A172 (cell line): ENCODE measurements at places on chromosomes 4 and X.

GRCh38 chr4:183635321-183635720 lies 23.7 kb downstream of the RWDD4 start:
- no peak for DNase-seq

DNA sequence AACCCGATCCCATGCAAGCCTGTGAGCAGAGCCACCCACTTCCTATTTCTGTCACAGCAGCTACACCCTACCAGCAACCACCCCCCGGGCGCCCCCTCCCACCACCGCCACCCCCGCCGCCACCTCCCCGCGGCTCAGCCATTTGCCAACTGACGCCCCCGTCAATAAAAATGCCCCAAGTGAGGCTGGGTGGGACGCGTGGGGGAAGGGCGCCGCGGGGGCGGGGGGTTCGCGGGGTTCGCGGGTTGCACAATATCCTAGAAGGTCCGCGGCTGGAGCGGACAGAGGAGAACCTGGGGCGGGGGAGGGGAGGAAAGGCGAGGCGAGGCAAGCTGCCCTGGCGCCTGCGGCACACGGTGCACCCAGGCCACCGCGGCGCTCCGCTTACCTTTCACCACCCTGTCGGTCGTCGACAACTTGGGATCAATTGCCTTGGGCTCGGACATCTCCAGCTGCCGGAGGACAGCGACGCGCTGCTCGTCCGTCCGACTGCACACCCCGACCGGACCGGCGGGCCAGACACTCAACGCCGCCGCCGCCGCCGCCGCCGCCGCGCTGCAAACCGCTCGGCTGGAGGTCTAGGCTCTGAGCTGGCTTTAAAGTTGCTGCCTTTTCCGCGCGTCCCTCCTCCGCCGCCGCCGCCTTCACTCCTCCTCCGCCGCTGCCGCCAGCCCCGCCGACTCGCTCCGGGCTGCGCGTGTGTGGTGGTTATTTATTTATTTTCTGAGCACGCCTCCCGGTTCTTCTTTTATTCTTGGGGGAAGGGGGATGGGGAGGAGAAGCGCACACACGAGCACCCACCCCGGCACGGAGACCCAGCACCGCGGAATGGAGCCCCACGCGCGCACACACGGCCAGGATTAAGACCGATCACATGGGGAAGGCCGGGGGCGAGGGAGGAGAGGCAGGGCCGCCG lies 717 bp downstream of the PPP3CA start:
- peak; percentile 22 for DNase-seq

DNA sequence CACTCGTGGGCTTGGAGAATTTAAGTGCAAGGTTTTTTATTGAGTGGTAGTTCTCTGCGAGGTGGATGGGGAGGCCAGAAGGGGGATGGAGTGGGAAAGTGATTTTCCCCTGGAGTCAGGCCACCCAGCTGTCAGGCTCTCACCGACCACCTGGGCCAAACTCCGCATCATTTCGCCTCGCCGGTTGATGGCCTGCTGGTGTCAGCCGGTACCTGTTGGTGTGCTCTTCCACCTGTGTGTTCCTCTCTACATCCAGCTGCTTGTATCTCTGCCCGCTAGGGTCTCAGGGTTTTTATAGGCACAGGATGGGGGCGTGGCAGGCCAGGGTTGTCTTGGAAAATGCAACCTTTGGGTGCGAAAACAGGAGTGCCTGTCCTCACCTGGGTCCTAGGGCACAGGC lies 200.9 kb downstream of the DACH2 start:
- DNase-seq: no peak

DNA sequence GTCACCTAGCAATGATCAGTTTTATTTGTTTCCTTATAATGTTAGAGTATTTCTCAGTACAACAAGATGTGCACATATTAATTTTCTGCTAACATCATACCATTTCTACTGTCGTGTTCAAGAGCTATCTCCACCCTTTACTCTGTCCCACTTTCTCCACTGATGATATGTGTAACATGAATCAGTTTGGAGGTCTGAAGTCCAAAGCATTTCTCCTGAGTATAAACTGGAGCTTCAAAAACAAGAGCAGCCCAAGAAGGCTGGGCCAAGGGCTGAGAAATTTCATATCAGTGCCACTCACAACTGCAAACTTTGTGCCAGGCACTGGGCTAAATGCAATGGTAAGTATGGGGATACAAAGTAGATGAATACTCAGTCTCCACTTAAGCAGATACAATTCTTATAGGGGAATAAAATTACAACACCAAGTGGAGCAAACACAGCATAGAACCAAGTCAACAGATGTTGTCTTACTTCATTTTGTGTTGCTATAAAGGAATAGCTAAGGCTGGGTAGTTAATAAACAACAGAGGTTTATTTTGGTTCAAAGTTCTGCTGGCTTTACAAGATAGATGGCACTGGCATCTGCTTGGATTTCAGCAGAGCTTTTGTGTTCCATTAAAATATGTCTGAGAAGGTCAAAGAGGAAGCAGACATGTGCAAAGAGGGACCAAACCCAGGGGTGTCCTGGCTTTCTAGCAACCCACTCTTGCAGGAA lies 44.2 kb downstream of the AMELX start:
- DNase-seq: no peak

- no peak for DNase-seq
Measured at GRCh38 chrX:77786365-77786680, 307 bp upstream of the ATRX start.
